Activated gamma-delta T cell (primary cell): ENCODE measurements at places on chromosomes 13 and 19.

DNA sequence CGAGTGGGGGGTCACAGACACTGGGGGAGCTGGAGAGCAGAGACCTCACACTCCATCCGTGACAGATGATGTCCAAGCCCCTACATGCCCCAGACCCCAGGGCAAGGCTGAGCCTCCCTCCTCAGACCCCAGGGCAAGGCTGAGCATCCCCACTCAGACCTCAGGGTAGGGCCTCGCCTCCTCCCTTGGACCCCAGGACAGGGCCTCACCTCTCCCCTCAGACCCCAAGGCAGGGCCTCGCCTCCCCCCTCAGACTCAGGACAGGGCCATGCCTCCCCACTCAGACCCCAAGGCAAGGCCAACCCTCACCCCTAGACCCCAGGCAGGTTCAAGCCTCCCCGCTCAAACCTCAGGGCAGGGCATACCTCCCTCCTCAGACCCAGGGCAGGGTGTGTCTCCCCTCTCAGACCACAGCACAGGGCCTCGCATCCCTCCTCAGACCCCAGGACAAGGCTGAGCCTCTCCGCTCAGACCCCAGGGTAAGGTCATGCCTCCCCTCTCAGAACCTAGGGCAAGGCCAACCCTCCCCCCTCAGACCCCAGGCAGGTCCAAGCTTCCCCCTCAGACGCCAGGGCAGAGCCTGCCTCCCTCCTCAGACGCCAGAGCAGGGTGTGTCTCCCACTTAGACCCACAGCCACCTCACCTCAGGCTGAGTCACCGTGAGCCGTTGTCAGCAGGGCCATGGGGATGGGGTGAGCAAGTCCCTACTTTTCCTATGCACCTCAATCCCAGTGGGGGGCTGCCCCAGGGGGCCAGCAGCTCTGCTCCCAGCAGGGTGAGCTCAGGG is 1.7 kb upstream of the S1PR4 start:
- peak; percentile 42 for DNase-seq

DNA sequence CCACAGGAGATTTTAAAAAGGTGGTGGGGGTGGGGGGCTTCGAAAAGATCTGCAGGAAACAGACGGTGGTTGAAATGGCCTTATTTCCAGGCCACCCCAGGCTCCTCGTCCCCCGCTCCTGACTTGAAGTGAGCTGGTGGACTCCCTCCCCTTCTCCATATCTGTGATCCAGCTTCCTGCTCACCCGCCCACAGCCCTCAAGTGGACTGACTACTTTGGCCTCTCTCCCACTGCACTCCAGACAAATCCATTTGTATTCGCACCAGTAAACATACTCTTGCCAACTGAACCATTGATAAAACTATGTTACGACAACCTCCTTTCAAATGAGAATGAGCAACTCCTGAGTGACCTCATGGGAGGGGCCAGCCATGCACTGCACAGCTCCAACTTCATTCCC is 259.5 kb downstream of the COL4A1 start:
- no peak for DNase-seq

DNA sequence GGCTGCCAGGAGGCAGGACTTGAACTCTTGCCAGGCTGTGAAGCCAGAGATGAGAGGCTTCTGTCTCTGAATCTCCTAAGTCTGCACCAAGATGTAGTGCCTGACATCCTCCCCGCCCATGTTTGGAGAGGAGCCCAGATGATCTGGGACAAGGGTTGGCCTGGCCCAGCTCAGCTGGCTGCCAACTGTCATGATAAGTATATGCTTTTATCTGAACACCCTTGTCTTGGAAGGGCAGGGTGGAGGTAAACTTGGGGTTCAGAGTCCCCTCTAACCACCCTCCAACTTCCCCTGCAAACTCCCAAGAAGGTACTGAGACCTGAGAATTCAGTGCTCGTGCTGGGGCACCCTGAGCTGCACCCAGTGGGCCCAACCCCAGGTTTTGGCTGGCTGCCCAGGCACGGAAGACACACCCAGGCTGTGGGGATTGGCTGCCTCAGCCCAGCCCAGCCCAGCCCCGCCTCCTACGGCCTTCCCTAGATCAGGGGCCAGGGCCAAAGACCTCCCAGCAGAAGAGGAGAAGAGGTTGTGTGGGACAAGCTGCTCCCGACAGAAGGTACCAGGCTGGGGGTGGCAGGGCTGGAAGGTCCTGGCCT is at the start of gene CYP4F12:
TSS of gene CYP4F12 (plus strand) at position 508 of the 596 bp plus-strand sequence. CDS start 443 bp downstream, outside the sequence.
- DNase-seq = no peak

GRCh38 chr13:43113603-43114002 is 90.2 kb downstream of the DNAJC15 start:
- DNase-seq = no peak

GRCh38 chr13:66353664-66354063 is 876.5 kb downstream of the PCDH9 start:
- DNase-seq = no peak

DNA sequence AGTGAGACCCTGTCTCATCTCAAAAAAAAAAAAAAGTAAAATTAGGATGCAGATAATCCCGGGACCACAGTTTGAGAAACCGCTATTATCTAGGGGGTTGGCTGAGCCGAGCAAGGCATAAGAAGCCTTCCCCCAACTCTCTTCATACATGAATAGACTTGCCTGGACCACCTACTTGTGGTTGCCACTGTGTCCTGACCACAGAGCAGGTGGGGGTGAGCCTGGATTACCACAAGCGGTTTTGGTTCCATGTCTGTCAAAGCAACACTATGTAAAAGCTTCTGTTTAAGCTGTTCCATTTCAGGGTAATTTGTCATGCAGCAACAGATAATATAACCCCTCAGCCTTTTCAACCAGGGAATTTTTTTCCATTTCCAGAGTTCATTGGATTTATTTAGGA is 3.3 kb upstream of the NAPA start:
- no peak for DNase-seq

DNA sequence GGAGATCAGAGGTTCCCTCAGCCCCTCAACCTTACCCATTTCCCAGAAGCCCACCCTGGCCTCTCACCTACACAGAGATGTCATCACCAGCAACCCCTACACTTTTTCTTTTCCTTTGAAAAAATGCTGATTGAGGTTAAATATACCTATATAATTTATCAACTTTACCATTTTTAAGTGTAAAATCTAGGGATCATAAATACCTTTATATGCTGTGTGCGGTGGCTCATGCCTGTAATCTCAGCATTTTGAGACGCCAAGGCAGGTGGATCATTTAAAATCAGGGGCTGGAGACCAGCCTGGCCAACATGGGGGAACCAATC is 3.1 kb downstream of the KIR2DL4 start:
- no peak for DNase-seq

DNA sequence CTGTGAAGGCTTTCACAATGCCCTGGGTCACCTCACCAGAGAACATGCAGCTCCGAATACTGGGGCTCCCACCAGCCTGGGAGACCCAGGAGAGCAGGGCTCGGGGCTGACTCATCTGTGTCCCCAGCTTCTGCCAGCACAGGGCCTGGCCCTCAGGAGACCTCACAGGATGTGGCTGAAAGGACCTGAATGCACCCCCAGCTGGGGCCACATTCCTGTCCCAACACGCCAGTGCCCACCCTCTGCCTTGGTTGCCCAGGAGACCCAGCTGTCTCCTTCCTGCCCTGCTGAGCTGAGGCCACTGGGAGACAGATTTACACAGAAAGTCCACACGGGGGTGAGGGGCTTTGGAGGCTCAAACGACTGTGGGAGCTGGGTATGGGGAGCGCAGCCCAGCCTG is 11.9 kb downstream of the BCAT2 start:
- DNase-seq = no peak

GRCh38 chr13:100110269-100110668 is 21.4 kb downstream of the PCCA start:
- no peak for DNase-seq

- no peak for DNase-seq
These were observed 7.8 kb downstream of the POU2F2 start for GRCh38 chr19:42124386-42124901.

GRCh38 chr19:36418287-36419001 is at the start of gene ZFP82:
ZFP82 (minus strand) TSS chr19:36418644; CDS start chr19:36409789, 8,855 bp downstream.
- peak; percentile 54 for DNase-seq

DNA sequence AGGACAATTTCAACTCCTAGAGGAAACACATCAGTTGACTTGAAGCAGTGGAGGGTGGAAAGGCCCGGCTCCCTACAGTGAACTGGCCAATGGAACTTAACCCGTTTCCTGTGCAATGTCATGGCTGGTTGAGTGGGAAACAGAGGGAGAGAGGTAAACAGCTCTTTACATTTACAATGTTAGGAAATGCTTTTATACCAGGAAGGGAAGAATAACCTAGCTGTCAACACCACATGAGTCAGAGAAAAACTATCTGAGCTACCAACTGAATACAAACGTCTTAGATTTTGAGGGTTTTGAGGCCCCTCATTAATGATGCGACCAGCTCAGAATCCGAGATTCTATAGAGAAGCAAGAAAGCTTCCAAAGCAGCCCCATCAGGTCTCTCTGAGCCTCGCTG is 36.7 kb downstream of the CARD8 start:
- DNase-seq = no peak

DNA sequence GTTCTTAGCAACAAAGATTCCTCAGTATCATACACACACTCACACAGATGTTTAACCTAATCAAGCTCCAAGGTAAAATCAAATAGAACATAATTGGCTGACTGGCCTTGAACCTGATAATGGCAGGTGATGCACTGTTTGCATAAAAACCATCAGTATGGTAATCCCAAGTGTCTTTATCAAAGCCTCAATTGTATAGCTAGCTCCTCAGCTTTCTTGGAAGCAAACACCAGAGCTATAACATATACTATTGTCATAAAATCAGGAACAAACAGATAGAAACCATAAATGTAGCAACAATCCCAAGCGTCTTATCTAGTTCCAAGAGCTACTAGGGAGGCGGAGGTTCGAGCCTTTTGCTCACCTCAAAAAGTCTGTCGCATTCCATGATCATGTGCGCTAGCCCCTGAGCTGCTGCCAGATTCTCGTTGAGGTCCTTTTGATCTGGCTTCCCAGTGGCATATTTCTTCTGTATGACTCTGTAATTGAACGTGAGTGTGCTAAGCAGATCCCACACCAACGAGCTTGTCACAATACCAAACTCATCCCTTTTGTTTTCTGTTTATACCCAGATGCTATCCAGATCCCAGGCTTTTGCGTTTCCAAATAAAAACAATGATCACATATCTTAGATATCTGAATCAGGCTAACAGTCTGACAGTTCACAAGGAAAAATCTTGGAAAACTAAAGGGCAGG is 95.3 kb downstream of the KL start:
- no peak for DNase-seq

GRCh38 chr13:74465271-74465670 is 331.1 kb upstream of the KLF12 start:
- no peak for DNase-seq

- no peak for DNase-seq
These were observed 1.6 kb upstream of the ZNF556 start for GRCh38 chr19:2865334-2866100.

- no peak for DNase-seq
These were observed 6.2 kb downstream of the MYO1F start for GRCh38 chr19:8571006-8571411.

- DNase-seq = no peak
These were observed 284.0 kb downstream of the OXGR1 start for GRCh38 chr13:96710166-96710862.

DNA sequence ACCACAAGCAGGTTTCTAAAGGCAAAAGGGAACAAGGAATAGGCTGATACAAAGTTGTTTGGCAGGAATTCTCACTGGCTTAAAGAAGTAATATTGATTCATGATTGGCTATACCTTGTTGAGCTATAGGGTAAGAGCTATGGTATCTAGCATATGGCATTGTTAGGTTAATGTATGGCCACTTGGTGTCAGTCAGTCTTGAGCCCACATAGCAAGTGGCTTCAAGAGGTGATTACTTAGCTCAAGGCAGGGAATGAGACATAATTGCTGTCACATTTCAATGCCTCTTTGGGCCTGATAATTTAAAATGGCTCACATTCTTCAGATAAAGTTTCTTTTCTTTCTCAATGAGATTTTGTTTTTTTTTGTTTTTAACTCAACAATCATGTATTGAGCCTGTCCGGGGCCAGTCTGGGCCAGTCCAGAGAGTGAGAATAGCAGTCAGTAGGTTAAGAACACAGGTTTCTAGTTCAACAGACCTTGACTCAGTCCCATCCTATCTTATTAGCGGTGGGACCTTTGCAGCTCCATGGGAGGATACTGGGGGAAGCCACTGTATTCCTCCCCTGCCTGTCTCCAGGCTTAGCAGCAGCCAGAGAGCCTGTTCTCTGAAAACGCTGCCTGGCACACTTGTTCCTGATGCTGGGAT is 45.8 kb upstream of the RCBTB2 start:
- DNase-seq = no peak

DNA sequence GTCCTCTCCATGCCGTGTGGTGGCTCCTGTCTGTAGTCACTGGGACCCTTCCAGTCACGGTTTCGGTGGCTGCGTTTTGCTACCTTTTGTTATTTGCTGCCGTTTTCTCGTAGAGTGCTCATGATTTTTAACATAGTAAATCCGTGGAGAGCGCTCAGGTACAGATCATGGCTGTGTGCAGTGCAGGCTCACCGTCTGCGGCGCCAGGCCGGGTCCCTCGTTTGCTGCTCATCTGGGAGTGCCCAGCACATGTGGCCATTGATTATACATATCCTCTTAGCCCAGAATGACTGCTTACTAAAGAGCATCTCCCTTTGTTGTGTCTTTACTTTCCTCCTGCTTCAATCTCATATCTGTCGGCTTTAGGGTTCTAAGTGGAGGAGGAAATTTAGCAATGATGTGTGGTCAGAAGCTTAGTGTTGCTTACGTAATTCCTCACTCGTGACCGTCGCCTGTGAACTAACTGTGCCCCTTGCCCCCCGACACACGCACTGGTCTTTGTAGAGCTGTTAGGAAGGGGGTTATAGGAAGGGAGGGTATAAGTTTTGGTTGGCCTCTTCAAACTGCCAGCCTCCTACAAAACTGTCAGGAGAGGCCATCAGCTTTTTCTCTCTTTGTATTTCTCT is 31.8 kb downstream of the TFDP1 start:
- no peak for DNase-seq

GRCh38 chr19:27792576-27793127 is 1420.3 kb downstream of the UQCRFS1 start:
- no peak for DNase-seq

GRCh38 chr19:17409990-17410389 is 4.6 kb upstream of the BST2 start:
- no peak for DNase-seq

- DNase-seq = no peak
These were observed 114.4 kb downstream of the RNF17 start for GRCh38 chr13:24878340-24878739.

- DNase-seq = peak; percentile 15
These were observed 156.6 kb downstream of the TM9SF2 start for GRCh38 chr13:99657848-99658260.

DNA sequence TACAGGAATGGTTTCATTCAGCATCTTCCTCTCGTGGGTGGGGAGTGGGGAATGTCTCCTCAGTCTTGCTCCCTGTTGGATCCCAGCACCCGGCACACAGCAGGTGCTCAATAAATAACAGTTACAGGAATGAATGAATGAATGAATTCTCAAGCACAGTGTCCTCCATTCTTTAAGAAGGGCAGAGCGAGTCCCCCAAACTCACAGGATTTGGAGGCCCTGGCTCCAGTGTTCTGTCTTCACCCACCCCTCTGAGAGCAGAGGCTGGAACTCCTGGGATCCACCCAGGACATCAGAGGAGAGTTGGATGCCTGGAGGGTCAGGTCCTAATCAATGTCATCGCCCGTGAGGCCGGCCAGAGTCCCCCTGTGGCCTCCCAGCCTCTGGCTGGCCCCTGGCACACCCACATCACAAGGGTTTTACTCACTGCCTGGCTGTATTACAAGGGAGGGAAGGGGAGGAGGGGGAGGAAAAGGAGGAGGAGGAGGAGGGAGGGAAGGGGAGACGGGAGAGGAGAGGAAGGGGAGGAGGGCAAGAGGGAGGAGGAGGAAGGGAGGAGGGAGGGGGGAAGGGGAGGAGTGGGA is 8.7 kb upstream of the CREB3L3 start:
- no peak for DNase-seq

- DNase-seq = no peak
These were observed 19.6 kb downstream of the OLFM2 start for GRCh38 chr19:9916719-9917118.
